ENCODE measurements at places on chromosomes 2 and 18.

- DNase-seq: no peak
Measured at GRCh38 chr2:17166506-17166905, 351.7 kb downstream of the RAD51AP2 start.

DNA sequence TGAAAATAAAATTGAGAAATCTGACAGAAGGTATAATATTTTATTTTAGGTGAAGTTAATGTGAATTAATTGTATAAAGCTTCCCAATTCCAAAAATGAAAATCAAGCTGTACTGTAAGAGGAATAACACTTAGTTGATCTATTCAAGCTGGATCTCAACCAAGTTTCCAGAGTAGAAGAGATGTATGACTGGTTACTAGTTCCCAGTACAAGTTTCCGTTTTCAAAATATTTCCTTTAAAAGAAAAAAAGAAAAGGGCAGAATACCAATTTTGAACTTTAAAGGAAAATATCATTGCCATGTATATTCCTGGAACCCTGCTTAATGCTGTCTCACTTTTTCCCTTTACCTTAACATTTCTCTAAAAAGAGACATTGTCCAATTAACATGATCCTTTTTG, 308.5 kb downstream of the IRS1 start:
- DNase-seq: no peak

- DNase-seq: peak; percentile 33
Measured at GRCh38 chr2:43068041-43068533, 158.3 kb downstream of the ZFP36L2 start.

DNA sequence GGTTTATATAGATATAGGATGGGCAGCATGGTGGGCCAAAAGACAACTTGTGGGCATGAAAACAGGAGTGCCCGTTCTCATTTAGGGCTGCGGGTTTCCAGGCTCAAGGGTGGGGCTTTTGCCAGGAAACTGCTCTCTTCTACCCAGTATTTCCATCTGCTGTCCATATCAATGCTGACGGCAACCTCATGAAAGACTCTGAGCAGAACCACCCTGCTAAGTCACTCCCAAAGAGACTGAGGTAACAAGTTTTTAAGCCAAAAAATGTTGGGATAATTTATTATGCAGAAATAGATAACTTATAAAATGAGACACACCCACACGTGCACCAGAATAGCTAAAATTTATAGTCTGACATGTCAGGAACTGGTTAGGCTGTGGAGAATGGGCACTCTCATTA, 36.1 kb upstream of the MPPE1 start:
- DNase-seq: no peak

DNA sequence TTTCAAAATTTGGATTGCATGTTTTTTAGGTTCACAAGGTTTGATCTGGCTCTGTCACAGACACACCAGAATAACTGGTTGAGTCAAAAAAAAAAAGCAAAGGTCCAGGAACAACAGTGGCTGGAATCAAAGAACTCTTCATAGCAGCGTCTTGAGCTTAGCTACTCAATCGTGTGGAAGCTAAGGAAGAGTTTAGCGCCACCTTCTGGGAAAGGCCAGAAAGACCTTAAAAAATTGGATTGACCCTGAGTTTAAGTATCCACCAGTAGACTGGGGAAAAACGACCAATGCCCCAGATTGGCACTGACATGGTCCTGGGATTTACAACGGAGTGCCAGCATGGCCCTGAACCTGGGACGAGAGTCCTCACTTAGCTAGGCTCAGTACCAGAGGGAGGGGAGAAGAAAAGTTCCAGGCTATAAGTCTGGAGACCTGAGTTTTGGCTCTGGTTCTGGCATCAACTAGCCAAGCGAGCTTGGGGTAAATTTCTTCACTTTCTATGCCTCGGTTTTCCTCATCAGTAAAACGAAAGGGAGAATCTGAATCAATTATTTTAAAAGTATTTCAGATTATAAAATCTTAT, 71.1 kb upstream of the TFCP2L1 start:
- DNase-seq: peak; percentile 53

- no peak for DNase-seq
Measured at GRCh38 chr2:70501728-70502127, 51.9 kb downstream of the TGFA start.

DNA sequence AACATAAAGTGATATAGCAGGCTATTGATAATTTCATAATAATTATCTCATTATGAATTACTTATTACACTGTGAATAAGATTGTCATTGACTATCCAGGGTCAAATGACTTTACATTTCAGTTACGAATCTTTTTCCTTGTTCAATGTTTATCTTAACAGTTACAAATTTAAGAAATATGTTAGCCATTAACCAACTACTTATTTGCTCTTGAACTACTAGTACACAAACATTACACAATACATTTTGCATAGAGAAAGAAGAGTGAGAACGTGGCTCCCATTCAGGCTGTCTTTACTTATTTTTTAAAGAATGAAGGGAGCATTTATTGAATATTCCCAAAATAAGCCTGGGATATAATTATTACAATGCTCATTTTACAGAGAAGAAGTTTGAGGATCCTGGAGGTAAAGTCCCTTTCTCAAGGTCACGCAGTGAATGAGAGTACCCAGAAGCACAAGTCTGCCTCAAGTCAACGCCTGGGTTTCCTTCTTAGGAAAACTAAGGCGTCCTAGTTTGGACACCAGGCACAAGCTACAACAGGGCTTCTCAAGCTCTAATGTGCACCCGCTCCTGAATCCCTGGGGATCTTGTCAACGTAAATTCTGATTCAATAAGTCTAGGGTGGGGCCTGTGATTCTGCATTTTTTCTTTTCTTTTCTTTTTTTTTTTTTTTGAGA, 164.2 kb downstream of the FIGN start:
- DNase-seq: no peak

DNA sequence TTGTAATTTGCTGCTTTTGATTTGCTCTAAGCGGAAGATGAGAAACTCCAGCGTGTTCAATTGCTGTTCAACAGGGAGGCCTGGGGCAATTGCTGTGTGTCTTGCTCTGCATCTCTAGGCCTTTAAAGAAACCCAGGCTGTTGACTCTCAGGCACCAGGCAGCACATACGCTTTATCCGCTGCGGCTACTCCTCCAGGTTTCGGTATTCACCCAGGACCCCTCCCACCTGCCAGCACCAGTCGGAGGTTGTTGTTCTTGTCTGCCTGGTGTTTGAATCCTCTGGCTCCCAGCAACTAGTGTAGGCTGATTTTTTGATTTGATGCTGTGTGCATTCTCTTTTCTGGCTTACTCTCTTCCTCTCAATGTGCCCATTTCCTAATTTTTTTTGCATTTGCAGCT, 383.1 kb downstream of the TSN start:
- DNase-seq: no peak

GRCh38 chr2:11279398-11279797, 65.0 kb downstream of the ROCK2 start:
- no peak for DNase-seq

DNA sequence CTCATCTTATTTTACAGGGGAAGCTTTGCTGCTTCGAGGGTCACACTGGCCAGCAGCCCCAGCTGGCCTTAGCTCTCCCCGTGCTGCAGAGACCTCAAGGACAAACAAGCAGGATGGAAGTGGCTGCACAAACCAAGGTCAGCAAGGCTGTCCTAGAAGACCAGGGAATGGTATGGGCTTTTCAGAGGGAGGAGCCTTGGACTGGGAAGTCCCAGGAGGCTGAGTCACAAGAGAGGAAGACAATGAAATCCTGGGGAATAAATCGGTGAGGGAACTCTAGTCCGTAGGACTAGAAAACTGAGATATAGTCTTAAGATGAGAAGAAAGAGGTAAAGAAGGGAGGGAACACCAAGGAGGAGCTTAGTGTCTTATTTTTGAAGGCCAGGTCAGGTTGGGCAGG, 15.7 kb downstream of the CREG2 start:
- DNase-seq: no peak

DNA sequence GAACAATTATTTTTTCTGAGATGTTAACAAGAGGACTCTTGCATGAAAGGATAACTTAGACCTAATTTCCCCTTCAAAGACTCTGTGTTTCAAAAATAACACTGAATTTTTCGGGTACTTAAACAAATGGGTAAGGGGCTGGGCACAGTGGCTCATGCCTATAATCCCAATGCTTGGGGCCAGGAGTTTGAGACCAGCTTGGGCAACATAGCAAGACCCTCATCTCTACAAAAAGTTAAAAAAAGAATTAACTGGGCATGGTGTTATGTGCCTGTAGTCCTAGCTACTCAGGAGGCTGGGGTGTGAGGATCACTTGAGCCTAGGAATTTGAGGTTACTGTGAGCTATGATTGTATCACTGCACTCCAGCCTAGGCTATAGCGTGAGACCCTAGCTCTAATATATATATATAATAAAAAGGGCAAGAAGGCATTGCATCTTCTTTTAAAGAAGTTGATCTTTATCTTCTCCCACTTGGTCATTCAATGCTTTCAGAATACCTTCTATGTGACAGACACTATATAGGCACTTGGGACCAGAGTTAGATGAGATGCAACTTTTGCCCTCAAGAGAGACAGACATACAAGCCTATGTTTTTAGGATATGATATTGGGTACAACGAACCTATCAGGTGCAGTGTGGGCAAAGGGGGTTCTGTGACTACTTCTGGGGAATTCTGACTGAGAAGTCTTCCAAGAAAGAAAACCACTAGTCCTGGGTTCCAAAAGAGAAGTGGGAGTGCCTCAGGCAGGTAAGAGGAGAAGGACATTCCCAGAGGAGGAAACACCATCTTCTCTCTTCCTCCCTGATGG, 120.0 kb downstream of the MYCN start:
- no peak for DNase-seq

- no peak for DNase-seq
Measured at GRCh38 chr2:13558368-13558767, 841.6 kb downstream of the TRIB2 start.

DNA sequence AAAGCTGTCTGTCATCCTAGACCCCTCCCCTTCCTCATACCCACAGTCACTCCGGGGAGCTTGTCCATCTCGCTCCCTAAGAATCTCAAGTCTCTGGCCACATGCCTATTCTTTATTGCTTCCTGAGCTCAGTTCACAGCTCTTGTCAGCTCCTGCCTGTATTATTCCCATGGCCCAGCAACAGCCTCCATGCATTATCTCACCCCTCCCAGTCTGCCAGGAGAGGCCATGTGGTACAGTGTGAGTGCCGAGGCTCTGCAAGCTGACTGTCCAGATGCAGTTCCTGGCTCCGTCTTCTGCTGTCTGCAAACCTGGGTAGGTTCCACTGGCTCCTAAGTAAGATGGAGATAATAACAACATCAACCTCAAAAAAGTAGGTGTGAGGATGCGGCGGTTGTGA, 79.7 kb downstream of the MRPS9 start:
- DNase-seq: no peak

DNA sequence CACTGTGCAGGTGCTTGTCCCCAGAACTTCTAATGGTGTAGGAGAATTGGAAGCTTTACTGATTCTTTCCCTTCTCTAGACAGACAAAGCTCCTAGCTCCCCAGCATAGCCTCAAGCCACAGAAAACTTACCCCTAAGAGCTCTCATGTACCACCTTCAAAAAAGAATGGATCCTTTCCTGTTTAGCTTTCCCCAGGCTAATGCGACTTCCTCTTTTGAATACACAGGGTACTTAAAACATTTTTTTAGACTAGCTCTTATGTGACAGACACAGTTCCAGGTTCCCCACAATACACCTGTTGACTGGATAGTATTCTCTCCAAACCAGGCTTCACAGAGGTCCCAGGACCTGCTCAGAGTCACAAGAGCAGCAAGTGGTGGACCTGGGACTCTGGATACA, 8.3 kb downstream of the CTAGE1 start:
- DNase-seq: no peak

GRCh38 chr2:215775106-215775505, 238.2 kb downstream of the MREG start:
- DNase-seq: no peak

- no peak for DNase-seq
Measured at GRCh38 chr2:150204451-150204850, 283.0 kb downstream of the RND3 start.

DNA sequence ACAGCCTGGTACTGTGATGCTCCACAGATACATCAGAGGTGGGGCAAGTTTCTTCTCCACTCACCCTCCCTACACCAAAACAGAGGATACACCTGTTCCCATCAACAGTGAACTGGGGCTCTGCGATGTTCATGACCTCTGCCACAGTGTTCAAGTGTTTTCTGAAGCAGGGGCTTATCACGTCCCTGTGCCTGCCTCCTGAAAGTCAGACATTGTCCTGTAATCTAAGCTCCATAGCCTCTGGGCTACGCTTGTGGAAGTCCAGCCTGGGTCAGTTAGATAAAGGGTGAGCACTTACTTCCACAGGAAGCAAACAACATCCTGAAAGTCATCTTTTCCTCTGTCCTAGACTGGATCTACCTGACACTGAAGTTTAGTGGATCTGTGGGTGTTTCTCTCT, 20.2 kb upstream of the MRO start:
- no peak for DNase-seq

GRCh38 chr2:173048897-173049661, 26.6 kb upstream of the MAP3K20 start:
- peak; percentile 54 for DNase-seq

- DNase-seq: no peak
Measured at GRCh38 chr2:144526831-144527230, 6.9 kb upstream of the ZEB2 start.

GRCh38 chr18:5455674-5456073, 88.1 kb downstream of the EPB41L3 start:
- no peak for DNase-seq

Data from right hindlimb (tissue), 1 donor.